Upper lobe of left lung (tissue), 6 donors: ENCODE measurements at places on chromosomes 4 and X. TPM values are rescaled to one million over a fixed set of nuclear protein-coding genes. Genes with fewer than 3 reads are reported as not detected.
A peak's percentile ranks its signal among the peaks of the same experiment; 100 is the strongest.

GRCh38 chrX:74178536-74178935, 125.4 kb upstream of the ZCCHC13 start:
- peak; percentile 33 for DNase-seq

DNA sequence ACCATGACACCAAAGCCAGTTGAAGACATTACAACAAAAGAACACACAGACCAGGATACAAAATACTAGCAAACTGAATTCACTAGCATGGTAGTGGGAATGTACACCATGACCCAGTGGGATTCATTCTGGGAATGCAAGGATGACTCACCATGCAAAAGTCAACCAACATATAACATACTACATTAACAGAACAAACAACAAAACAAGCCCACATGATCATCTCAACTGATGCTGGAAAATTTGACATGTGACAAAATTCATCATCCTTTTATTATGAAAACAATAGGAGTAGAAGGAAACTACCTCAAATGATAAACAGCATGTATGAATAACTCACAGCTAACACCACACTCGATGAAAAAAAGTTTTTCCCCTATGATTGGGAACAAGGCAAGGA, 190.2 kb downstream of the DCLK2 start:
- no peak for DNase-seq

GRCh38 chrX:153638436-153639176, 8.4 kb upstream of the DUSP9 start:
- peak; percentile 32 for DNase-seq

GRCh38 chr4:139535871-139536234, 20.2 kb downstream of the SETD7 start:
- DNase-seq: no peak

- DNase-seq: no peak
These were observed 232.9 kb upstream of the ANKRD50 start for GRCh38 chr4:124945422-124945821.

- DNase-seq: no peak
These were observed 32.9 kb upstream of the XK start for GRCh38 chrX:37652589-37653231.

DNA sequence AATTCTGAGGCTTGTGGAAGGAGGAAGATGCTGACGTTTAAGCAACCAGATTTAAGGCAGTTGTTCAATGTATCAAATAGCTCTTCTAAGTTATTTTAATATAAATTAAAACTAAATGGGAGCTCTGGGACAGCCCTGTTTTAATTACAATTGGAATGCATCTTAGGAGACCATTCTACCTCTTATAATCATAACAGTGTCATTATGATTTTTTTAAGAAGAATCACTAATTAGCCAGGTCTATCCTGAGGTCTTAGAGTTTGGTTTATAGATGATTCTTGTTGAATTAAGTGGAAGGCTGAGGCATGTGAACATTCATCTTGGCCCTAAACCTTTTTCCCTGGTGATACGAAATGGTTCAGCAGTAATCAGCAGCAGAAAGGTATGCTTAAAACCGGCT, 113.4 kb downstream of the CEP135 start:
- DNase-seq: no peak

DNA sequence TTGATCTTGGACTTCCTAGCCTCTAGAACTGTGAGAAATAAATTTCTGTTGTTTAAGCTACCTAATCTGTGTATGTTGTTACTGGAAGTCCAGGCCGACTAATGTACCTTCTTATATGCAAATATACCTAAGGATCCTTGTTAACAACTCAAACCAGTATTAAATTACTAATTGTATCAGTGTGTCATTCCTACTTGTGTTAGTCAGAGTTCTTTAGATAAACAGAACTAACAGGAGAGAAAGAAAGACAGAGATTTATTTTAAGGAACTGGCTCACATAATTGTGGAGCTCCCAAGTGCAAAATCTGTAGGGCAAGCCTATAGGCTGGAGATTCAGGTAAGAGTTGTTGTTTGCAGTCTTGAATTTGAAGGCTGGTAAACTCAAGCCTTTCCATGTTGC, 120.0 kb downstream of the ADGRL3 start:
- no peak for DNase-seq

- DNase-seq: no peak
These were observed 1.4 kb upstream of the ZFX start for GRCh38 chrX:24148121-24148520.

DNA sequence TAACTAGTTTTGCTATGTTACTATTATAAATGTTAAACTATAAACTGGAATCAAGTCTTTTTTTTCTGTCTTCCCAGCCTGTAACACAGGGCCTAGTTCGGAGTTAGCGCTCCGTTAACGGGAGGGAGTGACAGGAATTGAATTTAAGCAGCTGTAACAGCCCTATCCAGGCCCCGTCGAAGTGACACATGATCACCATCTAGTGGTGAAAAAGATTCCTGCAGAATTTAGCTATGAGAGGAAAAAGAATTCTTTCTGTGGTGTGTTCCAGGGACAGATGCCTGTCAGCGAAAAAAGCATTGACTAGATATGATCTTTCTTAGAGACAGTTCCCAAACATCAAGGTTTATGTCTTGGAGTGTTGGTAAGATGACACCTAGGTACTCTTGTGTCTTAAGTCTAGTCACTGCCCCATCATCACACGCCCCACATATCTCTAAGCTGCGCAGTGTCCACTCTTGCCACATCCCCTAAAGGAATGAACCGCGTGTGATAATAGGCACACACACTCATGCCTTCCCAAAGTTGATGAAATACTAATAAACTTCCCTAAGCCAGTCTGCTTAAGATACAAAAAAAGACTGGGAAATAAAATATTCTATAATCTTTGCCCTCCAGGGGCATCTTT, 2.1 kb downstream of the GAB3 start:
- DNase-seq: peak; percentile 64

DNA sequence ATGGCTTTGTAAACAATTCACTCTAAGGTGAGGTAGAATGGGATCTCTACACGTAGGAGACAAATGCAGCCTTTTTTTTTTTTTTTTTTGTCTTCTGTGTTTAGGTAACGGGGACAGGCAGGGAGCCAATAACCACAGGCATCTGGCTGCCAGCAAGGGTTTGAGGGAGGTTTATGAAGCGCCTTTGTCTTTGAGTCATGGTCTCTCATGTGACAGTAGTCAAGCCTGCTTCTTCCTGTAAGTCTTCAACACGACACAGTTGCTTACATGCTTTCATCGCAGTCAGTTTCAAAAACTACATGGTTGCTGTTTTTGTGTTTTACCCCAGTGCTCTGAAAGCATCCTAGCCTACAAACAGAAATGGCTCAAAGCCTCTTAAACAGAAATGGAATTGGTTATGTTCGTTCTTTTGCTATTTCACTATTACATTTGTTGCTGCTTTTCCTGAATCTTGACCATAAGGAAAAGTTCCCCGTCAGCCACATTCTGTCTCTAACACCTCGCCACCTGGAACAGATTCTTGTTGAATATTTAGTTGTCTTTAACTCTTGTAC, 127.8 kb upstream of the METTL14 start:
- no peak for DNase-seq

DNA sequence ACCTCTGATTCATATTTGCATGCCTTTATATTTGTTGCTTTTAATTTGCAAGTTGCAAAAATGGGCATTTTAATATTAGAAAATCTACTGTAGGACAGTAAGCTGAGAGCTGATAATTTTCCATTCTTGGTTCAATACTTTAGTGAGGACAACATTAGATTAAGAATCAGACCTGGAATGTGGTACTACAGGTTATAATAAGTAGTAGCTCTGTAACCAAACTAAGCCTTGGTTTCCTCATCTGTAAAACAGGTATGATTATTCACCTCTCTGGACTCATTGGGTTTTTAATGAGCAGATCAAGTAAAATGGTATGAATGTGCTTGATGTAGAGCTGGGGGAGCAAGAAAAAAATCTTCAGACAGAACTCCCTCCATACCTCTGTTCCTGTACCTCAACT, 31.1 kb downstream of the PRRG1 start:
- no peak for DNase-seq

- DNase-seq: no peak
These were observed 22.0 kb upstream of the EIF4E start for GRCh38 chr4:98950925-98951324.

- no peak for DNase-seq
These were observed 95.3 kb downstream of the AFF1 start for GRCh38 chr4:87030124-87030523.

DNA sequence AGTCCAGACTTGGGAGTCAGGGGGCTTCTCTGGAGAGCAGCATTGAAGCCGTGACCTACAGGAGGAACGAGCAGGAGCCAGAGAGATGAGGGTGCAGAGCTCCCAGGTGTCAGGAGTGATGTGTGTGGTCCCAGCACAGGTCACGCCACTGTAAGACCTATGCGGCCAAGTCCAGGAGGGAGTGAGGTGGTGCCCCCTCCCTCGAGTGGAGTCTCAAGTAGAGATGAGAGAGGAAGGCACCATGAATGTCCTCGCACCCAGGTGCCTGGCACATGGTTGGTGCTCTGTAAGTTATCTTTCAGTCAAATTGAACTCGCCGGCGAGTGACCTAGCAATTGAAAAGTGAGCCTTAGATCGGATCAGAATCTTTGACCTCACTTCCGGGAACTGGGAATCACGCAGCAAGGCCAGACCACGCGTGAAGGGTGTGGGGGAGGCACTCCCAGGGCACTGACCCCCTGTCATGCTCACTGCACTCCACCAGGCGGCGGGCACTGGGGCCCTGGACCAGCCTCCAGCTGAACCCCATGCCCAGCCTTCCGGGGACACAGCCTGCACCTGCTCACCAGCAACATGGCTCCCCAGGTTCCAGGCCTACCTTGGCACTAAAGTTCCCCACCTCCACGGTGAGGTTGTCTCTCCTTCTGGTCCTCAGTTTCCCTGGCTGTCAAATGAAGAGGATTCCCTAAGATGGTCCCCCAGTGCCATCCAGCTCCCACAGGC, 127.4 kb downstream of the HMX1 start:
- DNase-seq: peak; percentile 15

Gene CLCN4
- total RNA-seq: 26.3 TPM

Gene RNF150
- total RNA-seq: 1.0 TPM

Gene EGFL6
- total RNA-seq: 9.9 TPM

Gene ZNF595
- 36.7 TPM for total RNA-seq
